Uterus (tissue), 4 donors: ENCODE measurements at places on chromosomes 3 and 15.
A peak's percentile ranks its signal among the peaks of the same experiment; 100 is the strongest.

GRCh38 chr15:74901612-74902063 is 5.0 kb downstream of the FAM219B start:
- DNase-seq, result peak; percentile 54

GRCh38 chr3:17645074-17645698 is 97.2 kb downstream of the TBC1D5 start:
- DNase-seq, result peak; percentile 17

GRCh38 chr3:4996771-4997291 is 17.6 kb downstream of the BHLHE40 start:
- no peak for DNase-seq

DNA sequence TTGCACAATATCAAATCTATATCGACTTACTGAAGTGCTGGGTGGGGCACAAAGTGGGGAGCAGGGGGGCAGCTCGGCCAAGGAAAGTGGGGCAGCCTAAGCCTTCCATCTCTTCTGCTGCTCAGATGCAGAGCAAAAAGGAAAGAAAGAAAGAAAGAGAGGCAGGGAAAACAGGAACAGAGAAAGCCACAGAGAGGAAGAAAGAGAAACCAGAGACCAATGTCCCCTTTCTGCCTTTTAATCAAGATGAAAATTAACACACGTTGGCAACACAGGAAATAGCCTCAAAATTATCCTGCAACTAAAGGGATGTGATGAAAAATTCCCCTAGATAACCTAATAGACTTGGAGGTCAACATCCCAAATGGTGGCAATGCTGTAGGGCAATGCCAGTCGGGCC is 72.2 kb upstream of the RAD18 start:
- no peak for DNase-seq

GRCh38 chr3:188361888-188362287 is 207.9 kb downstream of the LPP start:
- DNase-seq, result no peak

GRCh38 chr3:44914936-44915335 is 40.5 kb downstream of the TGM4 start:
- no peak for DNase-seq
